ENCODE measurements at places on chromosomes 12 and 14.

GRCh38 chr12:70853326-70853725 lies 67.2 kb downstream of the PTPRR start:
- ATAC-seq, result peak; percentile 65

DNA sequence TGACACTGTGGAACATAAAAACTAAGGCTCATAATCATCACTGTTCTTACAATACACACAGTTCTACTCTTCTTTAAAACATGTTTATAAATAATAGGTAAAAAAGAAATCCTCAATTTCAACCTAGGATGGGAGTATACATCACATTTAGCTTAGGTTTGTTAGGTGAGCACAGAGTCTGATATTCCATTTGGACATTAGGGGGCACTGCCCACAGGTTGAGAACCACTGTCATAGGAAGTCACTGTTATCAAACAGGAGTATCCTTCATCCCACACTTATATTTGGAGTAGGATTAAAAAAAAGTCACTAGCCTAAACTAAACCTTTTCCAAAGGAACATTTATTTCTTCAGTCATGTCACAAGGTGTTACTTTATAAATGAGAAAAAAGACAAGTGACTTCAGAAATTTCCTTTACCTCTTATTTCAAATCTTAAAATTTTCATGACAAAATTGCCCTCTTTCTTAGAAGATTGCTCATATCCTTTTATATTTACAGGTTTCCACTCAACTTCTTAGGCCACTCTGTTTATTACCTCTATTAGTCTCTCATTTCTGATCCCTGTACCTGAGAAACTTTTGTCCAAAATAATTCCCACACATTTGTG lies 240.6 kb downstream of the CPNE8 start:
- ATAC-seq, result no peak

GRCh38 chr14:73862480-73862879 lies 10.8 kb downstream of the PTGR2 start:
- no peak for ATAC-seq

DNA sequence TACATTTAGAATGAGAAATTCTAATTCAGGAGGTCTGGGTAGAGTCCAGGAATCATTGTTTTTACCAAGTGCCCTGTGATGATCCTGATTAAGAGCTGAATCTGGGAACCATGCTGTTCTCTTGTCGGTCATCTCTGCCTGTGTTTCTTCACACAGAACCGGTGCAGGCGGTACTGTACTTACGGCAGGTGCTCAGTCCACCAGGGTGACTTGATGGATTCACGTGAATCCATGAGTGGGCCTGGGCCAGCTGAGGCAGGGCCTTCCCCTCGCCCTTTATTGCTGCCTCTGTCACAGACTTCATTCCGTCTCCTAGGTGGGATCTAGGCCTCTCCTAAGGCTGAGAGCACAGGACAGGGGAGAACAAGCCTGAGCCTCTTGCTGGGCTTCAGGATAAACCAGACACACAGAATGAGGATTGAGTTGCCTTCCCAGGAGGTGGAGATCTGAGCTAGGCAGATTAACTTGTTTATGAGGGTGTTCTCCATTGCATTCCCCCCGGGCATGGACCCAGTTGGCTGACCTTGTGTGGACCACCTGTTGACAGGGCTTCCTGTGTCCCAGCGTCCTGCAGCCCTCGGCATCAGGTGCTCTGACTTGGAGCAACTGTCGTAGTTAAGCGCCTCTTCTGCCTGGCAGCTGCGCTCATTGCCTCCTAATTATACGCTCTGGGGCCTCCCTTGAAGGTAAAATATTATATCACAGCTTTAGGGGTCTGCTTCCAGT lies 42.1 kb downstream of the B4GALNT3 start:
- ATAC-seq, result no peak

GRCh38 chr14:68391311-68392014 lies 401.4 kb downstream of the ZFP36L1 start:
- ATAC-seq, result no peak

DNA sequence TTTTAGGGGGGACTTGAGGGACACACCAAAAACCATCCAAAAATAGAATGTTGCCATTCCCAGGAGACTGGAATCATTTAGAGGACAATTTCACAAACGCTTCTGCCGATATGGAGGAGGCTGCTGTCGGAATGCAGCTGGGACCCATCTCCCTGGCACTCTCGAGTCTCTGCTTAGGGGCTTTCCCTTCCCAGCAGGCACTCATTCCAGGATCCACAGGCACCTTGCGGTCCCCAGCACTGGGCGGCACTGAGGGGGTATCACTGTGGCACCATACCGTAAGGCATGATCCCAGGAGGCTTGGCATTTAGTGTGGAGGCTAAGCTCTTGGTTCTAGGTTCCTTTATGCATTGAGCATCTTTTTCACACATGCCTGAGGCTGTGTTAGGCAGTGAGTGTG lies 36.6 kb upstream of the LTBP2 start:
- ATAC-seq, result no peak

DNA sequence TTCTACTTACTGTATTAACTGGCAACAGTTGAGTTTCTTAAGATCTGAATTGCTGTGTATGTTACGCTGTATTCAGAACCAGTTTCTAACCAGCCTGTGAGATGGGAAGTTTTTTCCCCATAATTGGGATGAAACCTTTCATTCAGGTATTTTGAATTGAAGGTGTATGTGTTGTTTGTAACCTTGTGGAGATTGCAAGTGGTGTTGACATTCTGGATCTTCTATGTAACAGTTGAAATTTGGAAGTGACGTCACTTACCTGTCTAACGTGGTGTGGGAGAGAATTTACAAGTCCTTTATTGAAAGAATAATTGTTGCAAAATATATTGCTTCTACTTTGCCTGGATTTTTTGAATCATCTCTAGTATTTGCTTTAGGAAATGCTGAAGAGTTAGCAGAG lies 5.5 kb downstream of the RAN start:
- no peak for ATAC-seq

DNA sequence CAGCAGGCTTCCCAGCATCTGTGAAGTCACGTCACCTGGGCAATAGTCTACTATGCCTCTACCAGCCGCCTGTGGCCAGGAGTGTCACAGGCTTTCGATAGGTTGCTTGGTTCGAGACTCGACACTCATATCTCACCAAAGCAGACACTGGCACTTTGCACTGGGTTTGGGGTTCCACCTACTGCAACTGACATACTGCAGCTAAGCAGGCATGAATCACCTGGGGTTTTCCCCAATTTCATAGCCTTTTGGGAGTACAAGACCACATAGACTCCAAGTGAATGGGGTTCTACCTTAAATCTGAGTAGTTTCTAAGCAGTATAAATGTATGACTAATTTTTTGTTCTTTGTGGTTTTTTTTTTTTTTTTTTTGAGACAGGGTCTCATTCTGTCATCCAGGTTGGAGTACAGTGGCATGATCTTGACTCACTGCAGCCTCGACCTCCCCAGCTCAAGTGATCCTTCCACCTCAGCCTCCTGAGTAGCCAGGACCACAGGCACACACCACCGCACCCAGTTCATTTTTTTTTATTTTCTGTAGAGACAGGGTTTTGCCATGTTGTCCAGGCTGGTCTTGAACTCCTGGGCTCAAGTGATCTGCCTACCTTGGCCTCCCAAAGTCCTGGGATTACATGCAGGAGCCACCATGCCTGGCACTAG lies 32.1 kb downstream of the DMAC2L start:
- ATAC-seq, result no peak

- ATAC-seq, result no peak
Observed at GRCh38 chr12:110913119-110914056, 7.0 kb downstream of the MYL2 start.

DNA sequence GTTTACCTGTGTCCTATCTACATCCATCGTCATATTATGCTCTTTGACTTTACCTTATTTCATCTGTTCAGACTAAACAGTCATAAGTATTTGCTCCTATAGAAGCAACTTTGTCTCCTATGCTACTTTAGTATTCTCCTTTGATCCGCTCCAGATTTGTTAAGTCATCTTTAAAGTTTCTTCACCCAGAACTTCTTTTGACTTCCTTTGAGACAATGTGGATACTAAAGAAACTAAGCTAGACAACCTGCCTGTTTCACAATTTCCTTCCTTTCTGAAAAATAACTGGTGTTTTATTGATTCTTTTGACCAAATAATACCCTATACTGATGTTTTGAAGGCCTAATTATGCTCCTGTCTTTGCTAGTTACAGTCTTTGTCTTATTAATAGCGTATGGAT lies 30.0 kb upstream of the LRRK2 start:
- no peak for ATAC-seq

DNA sequence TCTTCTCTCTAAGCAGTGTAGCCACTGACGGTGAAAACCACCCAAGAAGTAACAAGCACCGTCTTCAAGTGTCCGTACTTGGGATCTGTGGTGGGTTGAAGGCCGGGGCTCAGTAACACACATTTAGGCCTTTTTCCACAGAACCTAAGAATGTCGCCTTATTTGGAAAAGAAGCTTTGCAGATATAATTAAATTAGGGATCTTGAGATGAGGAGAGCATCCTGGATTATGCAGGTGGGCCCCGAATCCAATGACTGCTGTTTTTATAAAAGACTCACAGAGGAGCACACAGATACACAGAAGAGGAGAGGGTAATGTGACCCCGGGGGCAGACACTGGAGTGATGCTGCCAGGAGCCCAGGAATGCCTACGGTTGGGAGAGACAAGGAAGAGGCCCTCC lies 46.3 kb downstream of the RIMBP2 start:
- no peak for ATAC-seq
